Articular chondrocyte of knee joint (primary cell): ENCODE measurements at places on chromosomes 4 and X. TPM values are rescaled to one million over a fixed set of nuclear protein-coding genes. Genes with fewer than 3 reads are reported as not detected.

Gene NUDT10
- 3.7 and 4.3 TPM in 2 replicates for total RNA-seq

Gene LNX1
- total RNA-seq, result 70.7 and 72.5 TPM in 2 replicates

Gene PIM2
- 4.6 and 6.5 TPM in 2 replicates for total RNA-seq

Gene SHROOM2
- total RNA-seq, result 2.0 and 2.7 TPM in 2 replicates

Gene IRS4
- total RNA-seq, result not detected in 2 replicates

Gene SPANXA2
- total RNA-seq, result 0.22 TPM in 1 of 2 replicates, not detected in the other

Gene PPP4R3C
- total RNA-seq, result not detected in 2 replicates

Gene SCML2
- total RNA-seq, result 3.8 and 4.2 TPM in 2 replicates

Gene BMPR1B
- 0.26 and 0.54 TPM in 2 replicates for total RNA-seq

Gene IL13RA2
- 11.9 and 20.0 TPM in 2 replicates for total RNA-seq

Gene BMX
- total RNA-seq, result 0.11 TPM in 1 of 2 replicates, not detected in the other

Gene HSFX3
- total RNA-seq, result not detected in 2 replicates

Gene FTHL17
- total RNA-seq, result not detected in 2 replicates

Gene EVC2
- total RNA-seq, result 16.2 and 16.7 TPM in 2 replicates

Gene ADGRA3
- total RNA-seq, result 21.0 and 25.5 TPM in 2 replicates

Gene MTTP
- 0.22 and 0.26 TPM in 2 replicates for total RNA-seq

Gene RNF175
- 0.26 TPM in 1 of 2 replicates, not detected in the other for total RNA-seq

Gene MAGEA3
- not detected in 2 replicates for total RNA-seq

Gene TMEM31
- 0.32 TPM in 1 of 2 replicates, not detected in the other for total RNA-seq

Gene ADH1A
- total RNA-seq, result not detected in 2 replicates

Gene FAM241A
- total RNA-seq, result 0.65 TPM in 2 replicates

Gene IDS
- total RNA-seq, result 64.3 and 65.6 TPM in 2 replicates

Gene VCX3B
- total RNA-seq, result not detected in 2 replicates

Gene DRP2
- total RNA-seq, result 0.13 and 0.22 TPM in 2 replicates

Gene ARR3
- not detected in 2 replicates for total RNA-seq

Gene NDNF
- 35.4 and 39.5 TPM in 2 replicates for total RNA-seq

Gene CTAG1B
- not detected in 2 replicates for total RNA-seq

Gene GPM6B
- 3.5 and 10.3 TPM in 2 replicates for total RNA-seq

Gene PASD1
- not detected in 2 replicates for total RNA-seq

Gene CDX4
- not detected in 2 replicates for total RNA-seq

Gene SLC6A14
- not detected in 2 replicates for total RNA-seq

Gene AFM
- not detected in 2 replicates for total RNA-seq

Gene NCAPG
- 14.5 and 29.7 TPM in 2 replicates for total RNA-seq

Gene DIPK2B
- total RNA-seq, result not detected in 2 replicates

Gene SERTM2
- total RNA-seq, result not detected in 2 replicates

Gene PRDM8
- total RNA-seq, result 3.5 and 6.5 TPM in 2 replicates

Gene AKAP14
- total RNA-seq, result not detected in 2 replicates

Gene SYNPO2
- total RNA-seq, result 4.2 and 6.4 TPM in 2 replicates

Gene PCDH10
- total RNA-seq, result 0.39 and 1.3 TPM in 2 replicates

Gene NSG1
- total RNA-seq, result 0.22 TPM in 1 of 2 replicates, not detected in the other

Gene LSM6
- total RNA-seq, result 31.1 and 31.2 TPM in 2 replicates

Gene GAGE2A
- total RNA-seq, result not detected in 2 replicates

Gene ARX
- total RNA-seq, result not detected in 2 replicates

Gene PLXNA3
- total RNA-seq, result 12.9 and 16.9 TPM in 2 replicates

Gene CT45A5
- total RNA-seq, result not detected in 2 replicates

Gene EDNRA
- 0.39 and 1.2 TPM in 2 replicates for total RNA-seq

Gene GPRASP1
- 5.0 and 5.4 TPM in 2 replicates for total RNA-seq

Gene FGFBP2
- total RNA-seq, result 1.2 and 2.4 TPM in 2 replicates

Gene EPGN
- 0.13 and 3.4 TPM in 2 replicates for total RNA-seq

Gene SCOC
- 76.4 and 91.7 TPM in 2 replicates for total RNA-seq

Gene SUPT20HL2
- 0.11 TPM in 1 of 2 replicates, not detected in the other for total RNA-seq

Gene CLIC2
- 5.1 and 10.7 TPM in 2 replicates for total RNA-seq

Gene MBNL3
- 8.0 and 12.9 TPM in 2 replicates for total RNA-seq

Gene BEX3
- 181 and 207 TPM in 2 replicates for total RNA-seq
